ENCODE measurements at places on chromosomes 2 and 18.

DNA sequence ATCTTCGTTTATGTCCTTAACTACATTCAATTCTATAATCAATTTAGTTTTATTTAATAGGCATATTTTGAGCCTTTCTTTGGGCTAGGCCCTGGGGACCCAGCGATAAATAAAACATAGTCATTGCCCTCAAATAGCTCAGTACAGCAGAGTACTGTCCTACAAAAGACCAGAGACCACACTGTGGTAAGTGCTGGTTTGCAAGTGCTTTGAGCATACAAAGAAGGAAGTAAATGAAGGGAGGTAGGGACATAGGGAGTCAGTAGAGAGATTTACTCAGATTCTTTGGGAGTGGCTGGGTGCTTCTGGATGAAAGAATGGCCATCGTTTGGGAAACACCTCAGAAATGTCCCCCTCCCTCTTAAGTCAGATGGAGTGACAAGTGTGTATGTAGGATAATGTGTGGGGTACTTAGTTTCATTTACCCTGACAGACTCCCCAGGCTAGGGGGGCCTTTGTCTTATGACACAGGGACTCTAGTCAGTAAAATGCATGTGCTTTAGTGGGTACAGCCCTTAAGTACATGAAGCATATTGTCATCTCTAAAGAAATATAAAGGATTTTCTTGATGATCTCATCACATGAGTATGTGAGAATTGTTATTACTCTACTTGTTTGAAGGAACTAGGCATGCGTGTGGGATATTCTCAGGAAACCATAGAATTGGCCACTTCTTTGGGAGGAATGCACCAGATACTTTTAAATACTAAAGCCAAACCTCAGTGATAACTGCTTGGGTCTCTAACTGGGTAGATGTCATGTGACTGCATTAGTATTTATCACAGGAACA is 35.1 kb downstream of the MAPRE2 start:
- DNase-seq: no peak

DNA sequence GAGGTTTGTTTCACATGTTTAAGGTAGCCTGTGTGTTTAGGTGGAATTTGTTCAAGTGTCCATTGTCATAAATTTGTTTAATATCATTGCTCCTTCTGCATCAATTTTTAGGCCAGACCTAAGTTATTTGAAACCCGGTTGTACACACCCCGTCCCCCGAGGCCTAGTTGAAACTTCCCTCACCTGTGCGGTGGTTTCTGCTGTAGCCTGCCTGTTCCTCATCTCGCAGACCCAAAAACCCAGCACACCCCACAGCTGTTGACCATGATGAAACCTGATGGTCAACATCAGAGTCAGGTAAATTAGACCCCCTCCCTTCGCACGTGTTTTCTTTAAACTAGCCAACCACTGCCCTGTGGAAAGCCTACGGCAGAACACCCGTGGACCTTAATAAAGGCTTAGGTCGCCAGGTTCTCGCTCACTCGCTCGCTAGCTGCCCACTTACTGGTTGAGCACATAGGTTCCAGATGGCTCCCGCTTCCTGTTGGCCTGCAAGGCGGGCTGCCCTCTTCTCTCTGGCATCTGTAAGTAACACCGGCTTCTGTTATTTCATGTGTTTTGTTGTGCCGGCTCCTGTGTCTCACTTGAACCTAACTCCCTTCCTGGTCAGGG is 64.4 kb downstream of the EML6 start:
- no peak for DNase-seq

DNA sequence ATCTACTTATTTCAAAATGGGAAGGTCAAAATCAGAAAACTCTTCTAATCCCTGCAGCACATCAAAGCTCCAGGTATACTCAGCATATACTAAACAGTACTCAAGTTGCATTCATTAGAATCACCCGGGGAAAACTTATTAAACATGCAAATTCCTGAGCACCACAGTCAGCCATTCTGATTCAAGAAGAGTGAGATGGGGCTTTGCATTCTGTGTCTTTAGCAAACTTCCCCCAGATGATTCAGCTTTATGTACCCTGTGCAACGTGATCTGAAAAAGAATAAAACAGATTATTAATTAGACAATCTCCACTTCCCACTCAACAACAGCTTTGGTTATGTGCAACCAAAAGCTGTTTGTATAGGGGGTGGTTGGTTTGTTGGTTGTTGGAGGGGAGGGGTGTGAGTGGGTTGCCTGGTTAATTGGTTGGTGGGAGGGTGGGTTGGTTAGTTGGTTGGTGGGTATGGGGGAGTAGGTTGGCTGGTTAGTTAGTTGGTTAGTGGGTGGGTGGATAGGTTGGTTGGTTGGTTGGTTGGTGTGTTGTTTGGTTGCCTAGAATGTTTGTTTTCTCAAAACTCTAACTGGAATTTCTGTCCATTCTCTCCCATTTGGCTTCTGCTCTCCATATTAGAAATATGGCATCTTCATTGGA is 112.5 kb upstream of the AGAP1 start:
- no peak for DNase-seq

DNA sequence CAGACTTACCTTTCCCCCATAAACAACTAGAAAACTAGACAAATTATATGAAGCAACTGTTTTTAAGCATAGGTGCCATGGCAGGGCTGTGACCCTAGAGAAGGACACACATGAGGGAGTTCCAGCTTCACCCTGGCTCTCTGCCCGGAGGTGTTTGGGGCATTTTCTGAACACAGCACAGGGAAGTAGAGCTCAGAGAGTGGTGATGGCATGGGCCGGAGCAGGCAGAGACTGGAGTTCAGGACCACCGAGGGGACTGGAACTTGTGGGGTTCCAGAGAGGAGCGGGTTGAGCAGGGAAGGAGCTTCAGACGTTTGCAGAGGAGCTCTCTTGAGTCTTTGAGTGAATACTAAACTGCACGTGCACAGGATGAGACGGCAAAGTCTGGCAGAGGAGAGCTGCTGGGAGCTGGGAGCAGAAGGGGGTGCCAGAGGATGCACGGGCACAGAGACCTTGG is 26.5 kb upstream of the KLF11 start:
- no peak for DNase-seq

- DNase-seq: no peak
Observed at GRCh38 chr18:5068851-5069250, 128.2 kb downstream of the AKAIN1 start.

DNA sequence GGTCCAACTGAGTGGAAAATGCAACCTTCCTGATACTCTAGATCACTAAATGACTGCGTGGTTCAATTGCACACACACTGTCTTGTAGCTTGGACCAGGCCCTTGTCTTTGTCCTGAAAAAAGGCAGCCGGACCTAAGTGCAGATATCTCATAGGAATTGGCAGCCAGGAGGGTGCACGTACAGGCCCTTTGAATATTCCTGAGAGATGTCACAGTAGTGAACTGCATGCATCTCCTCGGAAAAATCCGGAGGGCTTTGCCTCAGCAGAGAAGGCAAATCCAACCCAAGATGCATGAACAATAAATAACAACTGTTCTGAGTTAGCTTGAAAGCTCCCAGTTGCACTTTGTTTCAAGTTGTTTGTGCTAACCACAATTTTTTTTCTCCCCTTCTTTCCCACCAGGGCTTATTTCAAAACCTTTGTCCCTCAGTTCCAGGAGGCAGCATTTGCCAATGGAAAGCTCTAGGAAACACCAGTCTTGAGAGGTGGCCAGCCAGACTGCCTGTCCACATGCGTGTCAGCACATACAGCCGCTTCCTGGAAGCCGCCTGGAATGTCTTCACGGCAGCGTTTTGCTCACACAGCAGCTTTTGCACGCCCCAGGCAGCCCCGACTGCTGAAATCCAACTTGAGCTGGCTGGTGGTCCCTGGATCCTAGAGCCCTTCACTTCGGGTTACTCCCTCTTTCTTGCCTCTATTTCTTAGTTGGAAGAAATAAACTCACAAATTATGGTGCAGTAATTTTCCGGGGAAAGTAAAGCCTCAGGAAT is 54.4 kb upstream of the FOSL2 start:
- DNase-seq: no peak

GRCh38 chr18:37425222-37425621 is 140.4 kb downstream of the CELF4 start:
- no peak for DNase-seq

GRCh38 chr2:80057956-80058355 is 246.6 kb downstream of the LRRTM1 start:
- no peak for DNase-seq

GRCh38 chr2:112084689-112085374 is 29.8 kb downstream of the TMEM87B start:
- no peak for DNase-seq

All from stimulated activated CD4-positive, alpha-beta T cell treated with anti-CD3 and anti-CD28 coated beads, Interleukin-15, amount 100 ng/mL, for 48 hours (primary cell).